ENCODE measurements at places on chromosomes 2 and 18. TPM values are rescaled to one million over a fixed set of nuclear protein-coding genes. Genes with fewer than 3 reads are reported as not detected.

CYRIA gene
- 10.2 TPM for total RNA-seq

IL1R2 gene
- total RNA-seq, result 1.0 TPM

FBXO36 gene
- 3.5 TPM for total RNA-seq

GCC2 gene
- total RNA-seq, result 23.6 TPM

UPP2 gene
- not detected for total RNA-seq

SDC1 gene
- total RNA-seq, result 56.8 TPM

AMER3 gene
- not detected for total RNA-seq

PRKAG3 gene
- 0.26 TPM for total RNA-seq

DPYSL5 gene
- not detected for total RNA-seq

HOXD9 gene
- total RNA-seq, result not detected

ARHGEF4 gene
- 0.83 TPM for total RNA-seq

ABCB11 gene
- not detected for total RNA-seq

RTN4 gene
- total RNA-seq, result 560 TPM

NEB gene
- total RNA-seq, result 0.26 TPM

WIPF1 gene
- total RNA-seq, result 5.6 TPM

ALLC gene
- not detected for total RNA-seq

IL18R1 gene
- total RNA-seq, result 5.4 TPM

RAB6C gene
- not detected for total RNA-seq

KCNG2 gene
- total RNA-seq, result 6.4 TPM

LYPD6 gene
- under 0.01 TPM for total RNA-seq

LBX2 gene
- 3.0 TPM for total RNA-seq

ADCYAP1 gene
- total RNA-seq, result not detected

CASP10 gene
- 8.1 TPM for total RNA-seq

GALNT13 gene
- total RNA-seq, result 0.17 TPM

OTOS gene
- total RNA-seq, result not detected

DUSP2 gene
- total RNA-seq, result 1.0 TPM

DSC2 gene
- under 0.01 TPM for total RNA-seq

CCBE1 gene
- 60.9 TPM for total RNA-seq

CHAC2 gene
- total RNA-seq, result 1.3 TPM

CGREF1 gene
- total RNA-seq, result 10.0 TPM

AGXT gene
- total RNA-seq, result not detected

GCG gene
- total RNA-seq, result not detected

DHRS9 gene
- not detected for total RNA-seq

EML6 gene
- 1.3 TPM for total RNA-seq

ELMOD3 gene
- 27.9 TPM for total RNA-seq

NXPH2 gene
- not detected for total RNA-seq

KCNS3 gene
- 1.3 TPM for total RNA-seq

CD226 gene
- 0.33 TPM for total RNA-seq

PHOSPHO2 gene
- 3.9 TPM for total RNA-seq

NT5C1B gene
- total RNA-seq, result not detected

METTL5 gene
- 50.9 TPM for total RNA-seq

CD207 gene
- not detected for total RNA-seq

GNAL gene
- total RNA-seq, result 0.77 TPM

CNGA3 gene
- total RNA-seq, result under 0.01 TPM

GRHL1 gene
- total RNA-seq, result 0.77 TPM

Data from fibroblast of lung (primary cell).